ENCODE measurements at places on chromosomes 6 and 20.

- DNase-seq: no peak
Observed at GRCh38 chr6:84340422-84340821, 113.0 kb upstream of the CEP162 start.

DNA sequence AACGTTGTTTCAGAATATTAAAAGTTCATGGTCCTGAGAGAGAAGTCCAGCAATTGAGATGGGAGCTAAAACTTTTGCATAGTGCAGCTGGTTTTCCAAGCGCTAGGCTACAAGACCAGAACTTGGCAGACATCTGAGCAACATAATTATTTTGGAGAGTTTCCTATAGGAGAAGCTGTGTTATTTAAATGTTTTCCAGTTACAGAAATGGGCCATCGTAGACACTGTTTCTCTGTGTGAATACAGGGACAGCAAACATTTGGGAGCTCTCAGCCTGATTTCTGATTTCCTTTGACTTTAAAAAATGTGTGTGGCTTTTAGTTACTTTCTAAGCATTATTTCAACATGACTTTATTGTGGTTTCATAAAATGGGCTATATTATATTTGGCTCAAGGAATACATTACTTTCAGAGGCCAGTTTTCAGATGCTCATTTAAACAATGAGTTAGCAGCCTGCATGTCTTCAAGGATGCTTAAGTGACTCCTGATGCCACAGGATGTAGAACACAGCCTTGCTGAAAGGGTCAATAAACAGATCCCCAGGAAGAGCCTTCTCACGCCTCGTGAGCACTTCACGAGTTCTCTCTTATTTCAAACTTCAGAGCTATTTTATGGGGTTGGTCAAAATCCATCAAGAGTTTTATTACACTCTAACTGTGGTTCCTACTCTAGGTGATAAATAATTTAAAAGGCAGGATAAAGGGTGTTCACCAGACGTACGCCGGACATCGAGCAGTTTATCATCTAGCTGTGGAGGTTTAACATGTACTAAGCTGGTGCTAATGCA is 193.8 kb downstream of the SMOC2 start:
- DNase-seq: no peak

GRCh38 chr20:20593447-20594170 is 118.8 kb downstream of the RALGAPA2 start:
- no peak for DNase-seq

DNA sequence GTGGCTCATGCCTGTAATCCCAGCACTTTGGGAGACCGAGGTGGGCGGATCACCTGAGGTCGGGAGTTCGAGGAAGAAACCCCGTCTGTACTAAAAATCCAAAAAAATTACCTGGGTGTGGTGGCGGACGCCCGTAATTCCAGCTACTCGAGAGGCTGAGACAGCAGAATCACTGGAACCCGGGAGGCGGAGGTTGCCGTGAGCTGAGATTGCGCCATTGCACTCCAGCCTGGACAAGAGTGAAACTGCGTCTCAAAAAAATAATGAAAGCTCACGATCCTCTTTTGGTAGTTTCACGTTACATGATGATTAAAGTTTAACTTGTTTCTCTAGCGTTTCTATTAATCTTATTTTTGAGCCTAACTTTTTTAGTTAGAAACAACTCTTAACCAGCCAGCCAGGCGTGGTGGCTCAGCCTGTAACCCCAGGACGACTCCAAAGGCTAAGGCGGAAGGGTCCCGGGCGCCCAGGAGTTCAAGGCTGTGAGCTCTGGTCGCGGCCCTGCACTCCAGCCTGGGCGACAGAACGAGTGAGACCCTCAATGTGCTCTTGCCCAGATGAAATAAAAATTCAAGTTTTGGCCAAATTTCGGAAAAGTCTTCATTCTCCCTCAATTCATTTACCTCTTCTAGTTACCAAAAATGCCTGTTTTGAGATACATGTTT is 1.2 kb upstream of the WRNIP1 start:
- no peak for DNase-seq

- DNase-seq: no peak
Observed at GRCh38 chr6:88785478-88785877, 177.9 kb downstream of the RNGTT start.

GRCh38 chr6:5766260-5766659 is 240.5 kb downstream of the NRN1 start:
- DNase-seq: no peak

GRCh38 chr6:38057994-38058393 is 238.5 kb downstream of the ZFAND3 start:
- DNase-seq: peak; percentile 64

DNA sequence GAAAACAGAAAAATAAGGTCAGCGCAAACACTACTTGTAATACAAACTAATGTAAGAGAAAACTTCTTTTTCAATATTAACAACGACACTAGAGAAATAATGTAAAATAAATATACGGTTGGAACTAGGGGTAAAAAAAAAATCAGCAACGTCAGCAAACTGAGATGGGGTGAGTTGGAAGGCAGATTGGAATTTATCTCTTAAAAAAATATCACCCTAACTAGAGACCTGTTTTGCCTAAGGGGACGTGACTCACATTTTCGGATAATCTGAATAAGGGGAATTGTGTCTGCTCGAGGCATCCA is 705 bp upstream of the UTRN start:
- DNase-seq: no peak

GRCh38 chr6:43173591-43174262 is 2.7 kb downstream of the SRF start:
- DNase-seq: no peak

GRCh38 chr6:122012578-122012977 is 386.9 kb upstream of the HSF2 start:
- no peak for DNase-seq

DNA sequence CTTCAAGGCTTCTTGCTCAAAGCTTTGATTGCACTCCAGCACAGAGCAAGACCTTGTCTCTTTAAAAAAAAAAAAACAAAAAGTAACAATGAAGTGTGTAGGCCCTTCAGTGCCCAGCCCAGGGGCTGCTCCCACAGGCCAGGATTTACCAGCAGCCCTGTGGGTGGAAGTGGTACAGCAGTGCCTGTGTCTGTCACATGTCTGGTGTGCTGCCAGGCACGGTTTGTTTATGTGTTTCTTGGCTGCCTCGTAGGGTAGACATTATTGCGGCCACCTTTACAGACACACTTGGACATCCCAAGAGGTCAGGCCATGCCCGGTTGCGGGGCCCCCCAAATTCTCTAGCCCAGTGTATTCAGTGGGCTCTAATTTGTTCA is 12.7 kb downstream of the DYNLRB1 start:
- no peak for DNase-seq

GRCh38 chr6:55399351-55399750 is 72.1 kb downstream of the GFRAL start:
- DNase-seq: no peak

DNA sequence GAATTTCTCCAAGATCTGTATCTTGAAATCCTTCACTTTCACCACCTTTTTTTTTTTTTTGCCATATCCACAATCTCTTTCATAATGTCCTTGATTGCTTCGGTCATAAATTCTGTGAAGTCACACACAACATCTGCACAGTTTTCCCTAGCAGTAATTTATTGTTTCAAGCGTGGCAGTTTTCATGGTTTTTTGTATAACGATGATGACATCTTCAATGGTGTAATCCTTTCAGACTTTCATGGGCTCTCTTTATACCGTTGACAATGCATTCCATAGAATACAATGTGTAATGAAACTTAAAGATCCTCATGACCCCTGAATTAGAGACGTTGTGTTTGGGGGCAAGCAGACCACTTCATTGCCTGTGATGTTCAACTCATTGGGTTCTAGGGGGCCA is 693.1 kb downstream of the PTPRT start:
- no peak for DNase-seq

DNA sequence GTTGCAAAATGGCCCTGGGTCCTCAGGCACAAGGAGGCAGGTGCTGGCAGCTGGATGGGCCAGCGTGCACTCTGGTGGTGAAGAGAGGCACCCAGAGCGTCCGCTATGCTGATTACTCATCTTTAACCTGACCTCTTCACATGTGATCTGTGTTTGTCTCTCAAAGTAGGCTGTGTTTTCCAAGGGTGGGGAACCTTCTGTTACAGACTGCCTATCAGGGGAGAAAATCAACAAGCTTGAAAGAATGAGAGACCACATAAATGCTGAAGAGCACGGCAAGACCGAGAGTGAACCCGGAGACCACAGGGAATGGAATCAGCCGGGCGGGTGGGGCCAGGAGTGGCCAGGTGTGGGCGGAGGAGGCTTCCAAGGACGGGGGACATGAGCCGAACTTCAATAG is 16.2 kb downstream of the BNIP5 start:
- no peak for DNase-seq

DNA sequence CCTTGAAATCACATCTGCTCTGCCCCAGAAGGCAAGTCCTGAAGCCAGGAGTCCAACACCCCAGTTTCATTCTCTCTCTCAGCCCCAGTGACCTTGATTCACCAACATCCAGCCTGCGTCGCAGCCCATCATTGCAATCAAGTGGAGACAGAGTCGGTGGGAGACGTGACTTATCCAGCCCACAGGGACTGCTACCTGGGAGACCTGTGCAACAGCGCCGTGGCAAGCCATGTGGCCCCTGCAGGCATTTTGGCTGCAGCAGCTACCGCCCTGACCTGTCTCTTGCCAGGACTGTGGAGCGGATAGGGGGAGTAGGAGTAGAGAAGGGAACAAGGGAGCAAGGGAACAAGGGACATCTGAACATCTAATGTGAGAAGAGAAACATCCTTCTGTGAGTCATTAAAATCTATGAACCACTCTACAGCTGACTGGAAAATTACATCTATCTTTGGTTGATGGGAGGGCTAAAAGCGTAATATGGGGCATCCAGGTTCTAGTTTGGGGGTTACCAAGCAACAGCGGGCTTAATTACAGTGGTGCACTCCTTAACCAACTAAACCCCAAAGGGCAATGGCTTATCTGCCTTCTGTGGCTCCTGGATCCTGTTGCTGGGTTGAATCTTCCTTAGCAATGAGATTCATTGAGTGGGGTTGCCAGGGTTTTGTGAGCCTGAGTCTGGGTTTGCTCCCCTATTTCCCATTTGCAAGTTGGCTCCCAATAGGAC is 2.5 kb downstream of the LY6G6D start:
- DNase-seq: no peak

DNA sequence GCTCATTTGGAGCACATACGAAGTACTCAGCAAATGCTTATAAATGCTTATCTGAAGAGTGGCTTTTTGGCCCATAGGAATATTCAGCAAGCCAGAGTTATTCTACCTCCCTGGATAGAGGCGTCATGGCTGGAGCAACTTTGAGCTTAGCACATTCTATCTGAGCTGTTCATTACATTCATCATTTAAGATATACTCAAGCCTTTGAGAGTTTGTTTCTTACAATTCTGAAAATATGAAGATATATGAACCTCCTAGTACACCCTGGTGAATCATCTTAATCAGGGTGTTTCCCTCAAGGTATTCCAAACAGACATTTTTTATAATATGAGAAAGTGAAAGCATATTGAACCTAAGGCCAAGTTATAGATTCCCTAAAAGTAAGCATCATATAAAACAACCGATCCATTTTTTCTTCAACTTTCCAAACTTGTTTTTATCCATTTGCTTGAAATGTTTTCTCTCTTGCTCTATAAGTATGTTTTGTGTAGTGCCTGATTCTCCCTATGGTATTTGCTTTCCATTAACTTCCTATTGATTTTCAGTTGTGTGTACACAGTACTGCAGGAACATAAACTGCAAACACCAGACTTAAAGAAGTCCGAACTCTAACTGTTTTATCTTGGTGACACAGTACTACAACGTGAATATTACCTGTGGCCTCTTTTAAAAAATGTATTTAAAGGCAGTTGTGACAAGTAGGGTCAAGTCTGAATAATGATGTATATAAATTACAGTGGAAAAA is 139.7 kb upstream of the PTPRK start:
- no peak for DNase-seq

- DNase-seq: peak; percentile 79
Observed at GRCh38 chr20:51326201-51326819, 216.2 kb downstream of the NFATC2 start.

DNA sequence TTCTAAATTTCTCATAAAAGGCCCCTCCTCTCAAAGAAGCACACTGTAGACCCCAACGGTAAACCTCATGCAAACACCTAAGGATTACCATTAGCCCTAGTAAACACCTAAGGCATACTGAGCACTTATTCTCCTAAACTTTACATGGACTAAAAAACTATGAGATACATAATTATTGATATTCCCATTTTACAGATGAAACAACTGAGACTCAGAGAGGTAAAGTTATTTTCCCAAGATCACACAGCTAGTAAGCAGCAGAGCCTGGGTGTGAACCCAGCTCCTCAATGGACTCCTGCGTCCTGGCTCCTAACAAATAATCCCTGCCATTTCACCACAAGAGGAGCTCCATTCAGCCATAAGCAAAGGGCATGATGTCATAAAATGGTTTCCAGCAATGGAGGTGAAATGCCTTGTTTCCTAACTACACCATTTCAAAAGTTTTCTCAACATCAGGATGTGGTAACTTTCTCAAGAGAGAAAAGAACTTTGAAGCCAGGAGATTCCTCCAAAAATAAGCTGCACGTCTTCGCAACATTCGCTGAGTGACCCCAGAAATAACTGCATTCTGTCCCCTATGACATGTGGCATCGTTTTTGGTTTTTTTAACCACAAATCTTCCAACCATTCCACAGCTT is 4.1 kb downstream of the ATP9A start:
- no peak for DNase-seq

- DNase-seq: no peak
Observed at GRCh38 chr6:133251688-133252087, 10.5 kb downstream of the EYA4 start.

DNA sequence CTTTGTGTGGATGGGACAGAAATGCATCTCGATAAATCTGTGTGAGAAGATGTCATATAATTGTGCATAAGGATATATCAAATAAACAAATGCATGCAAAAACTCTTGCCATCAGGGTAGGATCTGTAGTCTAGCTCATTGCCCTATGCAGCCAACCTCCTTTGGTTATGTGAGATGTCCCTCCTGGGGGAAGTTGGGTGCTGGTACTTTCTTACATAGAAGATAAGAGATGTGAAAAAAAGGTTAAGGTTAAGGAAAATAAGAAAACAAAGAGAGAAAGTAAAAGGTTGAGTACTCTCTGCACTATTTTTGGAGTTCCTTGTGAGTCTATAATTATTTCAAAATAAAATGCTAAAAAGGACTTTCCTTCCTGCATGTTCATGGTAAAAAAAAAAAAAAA is 30.4 kb downstream of the ZDHHC14 start:
- no peak for DNase-seq

DNA sequence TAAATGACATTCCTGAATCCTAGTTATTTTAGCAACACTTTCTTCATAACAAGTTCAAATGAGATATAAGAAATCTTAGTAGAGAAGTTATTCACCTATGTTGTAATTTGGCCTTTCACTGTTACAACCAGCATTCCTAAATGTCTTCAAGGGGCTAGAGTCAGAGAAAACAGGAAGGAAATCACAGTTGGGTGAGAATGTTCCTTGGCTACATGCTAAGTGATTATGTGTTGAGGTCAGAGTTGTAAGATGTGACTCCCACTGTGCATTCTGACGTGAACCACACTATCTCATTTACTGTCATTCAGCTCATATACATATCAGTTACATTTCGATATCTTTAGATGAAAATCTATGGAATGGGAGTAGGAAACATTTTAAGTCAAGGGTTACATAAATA is 51.0 kb upstream of the MLIP start:
- no peak for DNase-seq
